ENCODE measurements at places on chromosomes 6 and 20. TPM values are rescaled to one million over a fixed set of nuclear protein-coding genes. Genes with fewer than 3 reads are reported as not detected.

- DNase-seq: no peak
These were observed 258.4 kb upstream of the MARCKS start for GRCh38 chr6:113598786-113599185.

- no peak for DNase-seq
These were observed 203.1 kb downstream of the UBE3D start for GRCh38 chr6:82862543-82862942.

- no peak for DNase-seq
These were observed 16.9 kb upstream of the SLC22A16 start for GRCh38 chr6:110493253-110493800.

- no peak for DNase-seq
These were observed 334.0 kb downstream of the THBS2 start for GRCh38 chr6:168919470-168920179.

DNA sequence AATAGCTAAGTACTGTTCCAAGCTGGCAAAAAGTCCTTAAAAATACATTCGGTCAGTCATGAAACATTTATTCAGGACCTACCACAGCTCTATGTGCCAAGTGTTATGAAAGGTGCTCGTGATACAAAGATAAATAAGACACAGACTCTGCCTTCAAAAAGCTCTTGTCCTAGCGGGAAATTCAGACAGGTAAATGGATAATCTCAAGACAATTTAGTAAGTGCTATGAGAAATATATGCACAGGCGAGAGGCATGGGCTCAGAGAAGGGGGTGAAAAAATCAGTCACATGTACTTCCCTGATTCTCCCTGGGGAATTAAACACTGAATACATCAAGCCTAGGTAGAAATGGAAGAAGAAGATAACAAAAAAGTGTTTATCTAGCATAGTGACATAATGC lies 49.8 kb upstream of the HEY2 start:
- DNase-seq: no peak

DNA sequence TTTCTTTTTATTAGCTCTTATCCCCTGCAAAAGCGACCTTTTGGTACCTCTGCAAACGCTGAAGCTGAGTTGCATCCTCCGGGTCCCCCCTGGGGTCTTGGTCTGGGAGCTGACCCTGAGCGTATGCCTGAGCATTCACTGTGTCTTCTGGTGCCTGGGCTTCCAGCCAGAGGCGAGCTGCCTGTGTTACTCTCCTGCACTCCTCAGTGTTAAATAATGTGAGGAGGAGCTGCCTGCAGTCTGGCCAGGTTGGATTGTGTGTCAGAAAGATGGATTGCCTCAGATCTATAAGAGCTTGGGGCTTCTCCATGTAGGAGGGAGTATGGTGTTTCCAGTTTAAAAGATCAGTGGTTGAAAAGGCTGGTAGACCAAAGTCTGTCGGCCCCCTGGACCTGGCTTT lies 8.7 kb upstream of the GMPR start:
- no peak for DNase-seq

- DNase-seq: no peak
These were observed 67.8 kb downstream of the RNF182 start for GRCh38 chr6:13992417-13993055.

DNAH8 gene
- total RNA-seq: not detected

SLC12A5 gene
- 1.9 TPM for total RNA-seq

All from hematopoietic multipotent progenitor cell (in vitro differentiated cells).